T1000 (cell line): ENCODE measurements at places on chromosomes 11 and 22.

DNA sequence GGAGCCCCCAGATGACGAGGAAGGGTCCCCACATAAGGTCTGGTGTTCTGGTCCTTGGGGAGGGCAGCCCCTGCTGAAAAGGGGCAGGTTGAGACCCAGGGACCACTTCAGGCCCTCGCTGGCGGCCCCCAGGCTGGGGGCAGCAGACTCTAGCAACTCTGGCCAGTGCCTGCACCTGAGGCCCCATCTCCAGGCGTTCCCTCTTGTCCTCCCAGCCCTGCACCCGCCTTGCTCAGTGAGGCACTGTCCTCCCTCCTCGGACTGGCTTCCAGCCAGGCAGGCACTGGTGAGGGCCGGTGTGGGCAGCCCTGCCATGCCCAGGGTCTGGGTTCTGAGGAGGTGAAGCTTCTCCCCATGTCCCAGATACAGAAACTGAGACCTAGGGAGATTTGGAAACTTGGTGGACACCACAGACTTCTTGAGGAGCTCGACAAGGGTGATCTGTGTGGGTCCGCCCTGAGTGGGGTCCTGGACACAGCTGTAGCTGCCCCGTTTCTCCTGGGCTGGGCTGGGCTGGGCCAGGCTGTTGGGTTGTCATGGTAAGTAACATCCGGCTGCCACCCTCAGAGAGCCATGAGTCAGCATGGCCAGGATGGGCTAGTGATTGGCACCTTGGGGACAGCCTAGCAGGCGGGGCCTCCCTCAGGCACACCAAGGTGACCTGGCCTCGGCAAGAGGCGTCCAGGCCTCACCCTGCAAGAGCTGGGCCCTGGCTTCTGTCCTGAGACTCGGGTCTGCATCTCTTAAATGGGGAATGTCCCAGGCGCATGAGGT is 11.1 kb upstream of the PHLDA2 start:
- peak; percentile 14 for DNase-seq

GRCh38 chr11:130633466-130633865 is 185.0 kb downstream of the ADAMTS15 start:
- no peak for DNase-seq

GRCh38 chr11:72814286-72815109 is at the start of gene ATG16L2:
Gene ATG16L2, plus strand, starts transcription at chr11:72814411. Its CDS starts 35 bp downstream, at chr11:72814446.
- peak; percentile 75 for DNase-seq

GRCh38 chr22:44647141-44647540 is 54.9 kb upstream of the PRR5 start:
- DNase-seq = no peak

DNA sequence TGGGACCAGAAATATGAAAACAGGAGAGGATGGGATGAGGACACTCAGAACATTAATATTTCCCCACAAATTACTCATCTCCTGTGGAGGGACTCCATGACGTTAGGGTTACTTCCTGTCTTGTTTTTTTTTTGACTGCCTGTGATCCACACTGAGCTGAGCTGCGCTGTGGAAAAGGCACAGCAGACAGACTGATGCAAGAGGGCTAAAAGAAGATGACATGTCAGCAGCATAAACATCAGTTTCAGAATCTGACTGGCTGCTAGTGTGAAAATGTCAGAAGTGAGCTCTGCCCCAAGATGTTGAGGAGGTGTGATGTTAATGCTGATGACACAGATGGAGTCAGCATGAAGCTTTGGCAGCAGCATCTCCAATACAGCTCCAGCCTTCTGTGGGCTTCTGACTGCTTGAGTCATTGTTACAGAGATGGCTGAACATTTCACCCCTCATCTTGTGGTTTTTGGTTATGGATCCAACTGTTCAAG is 286.8 kb downstream of the BLID start:
- DNase-seq = peak; percentile 55

DNA sequence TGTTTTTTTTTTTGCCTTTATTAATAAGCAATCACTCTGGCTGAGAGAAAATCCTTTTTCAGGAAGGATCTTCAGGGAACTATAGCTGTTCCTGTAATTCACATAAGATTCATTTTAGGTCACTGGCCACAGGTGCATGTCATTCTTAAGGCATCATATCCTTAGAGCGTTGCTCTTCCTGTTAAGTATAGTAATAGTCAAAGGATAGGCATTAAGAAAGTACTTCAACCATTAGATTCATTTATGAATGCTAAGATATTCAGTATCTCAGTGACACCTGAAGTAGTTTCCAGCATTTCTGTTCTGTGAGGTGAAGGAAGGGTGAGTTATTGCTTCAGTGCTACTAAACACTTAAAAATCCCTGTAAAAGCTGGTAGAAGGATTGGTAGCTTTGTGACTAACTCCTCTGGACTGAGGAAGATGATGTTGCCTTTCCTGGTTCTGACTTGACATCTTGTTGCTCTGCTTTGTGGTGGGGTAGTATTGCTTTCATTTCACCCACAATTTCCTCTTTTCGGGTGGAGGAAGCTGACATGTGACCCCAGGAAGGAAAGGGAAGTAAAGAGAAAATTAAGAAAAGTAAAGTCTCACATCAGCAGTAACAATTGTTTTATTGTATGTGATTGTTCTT is 34.7 kb downstream of the RNF169 start:
- no peak for DNase-seq

DNA sequence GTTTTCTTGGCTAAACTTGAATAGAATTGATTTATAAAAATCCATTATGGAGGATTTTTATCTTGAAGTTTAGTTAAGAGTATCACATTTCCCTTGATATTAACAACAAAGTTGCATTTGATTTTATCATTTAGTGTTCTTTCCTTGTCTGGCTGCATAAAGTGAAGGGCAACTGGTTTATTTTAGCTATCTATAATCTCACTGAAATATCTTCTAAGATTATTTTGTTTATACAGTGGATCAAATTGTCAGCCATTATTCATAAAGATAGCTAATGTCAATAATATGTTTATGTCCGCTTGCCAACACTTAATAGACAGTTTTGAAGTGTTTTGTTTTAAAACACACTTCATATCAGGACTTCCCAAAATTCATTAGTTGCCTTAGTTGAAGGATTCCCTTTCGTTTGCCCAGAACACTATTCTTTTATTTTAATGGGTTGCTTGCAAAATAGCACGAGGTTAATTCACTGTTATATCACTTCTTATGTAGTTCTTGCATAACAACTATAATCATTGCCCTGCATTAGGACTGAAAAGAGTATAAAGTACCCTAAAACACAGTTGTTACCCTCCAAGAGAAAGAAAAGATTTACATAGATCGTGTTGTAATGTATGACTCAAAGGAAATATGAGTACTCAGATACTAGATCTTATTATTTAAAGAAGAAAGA is 73.0 kb downstream of the MSANTD4 start:
- DNase-seq = no peak

DNA sequence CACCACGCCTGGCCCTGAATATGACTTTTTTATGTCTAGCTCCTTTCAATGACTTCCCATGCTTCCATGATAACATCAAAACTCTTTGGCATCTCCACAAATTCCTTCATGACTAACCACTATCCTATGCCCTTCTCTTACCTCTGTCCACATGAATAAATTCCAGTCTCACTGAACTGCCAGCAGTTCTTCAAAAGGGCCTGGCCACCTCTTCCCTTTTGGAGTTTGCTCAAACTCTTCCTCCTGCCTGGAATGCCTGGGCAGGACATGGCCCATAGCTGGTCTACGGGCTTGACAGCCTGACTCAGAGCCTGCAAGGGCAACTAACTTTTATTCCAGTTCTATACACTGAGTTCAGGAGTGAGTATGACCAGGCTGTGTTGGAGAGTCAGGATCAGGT is 41.8 kb upstream of the ZBTB16 start:
- no peak for DNase-seq

DNA sequence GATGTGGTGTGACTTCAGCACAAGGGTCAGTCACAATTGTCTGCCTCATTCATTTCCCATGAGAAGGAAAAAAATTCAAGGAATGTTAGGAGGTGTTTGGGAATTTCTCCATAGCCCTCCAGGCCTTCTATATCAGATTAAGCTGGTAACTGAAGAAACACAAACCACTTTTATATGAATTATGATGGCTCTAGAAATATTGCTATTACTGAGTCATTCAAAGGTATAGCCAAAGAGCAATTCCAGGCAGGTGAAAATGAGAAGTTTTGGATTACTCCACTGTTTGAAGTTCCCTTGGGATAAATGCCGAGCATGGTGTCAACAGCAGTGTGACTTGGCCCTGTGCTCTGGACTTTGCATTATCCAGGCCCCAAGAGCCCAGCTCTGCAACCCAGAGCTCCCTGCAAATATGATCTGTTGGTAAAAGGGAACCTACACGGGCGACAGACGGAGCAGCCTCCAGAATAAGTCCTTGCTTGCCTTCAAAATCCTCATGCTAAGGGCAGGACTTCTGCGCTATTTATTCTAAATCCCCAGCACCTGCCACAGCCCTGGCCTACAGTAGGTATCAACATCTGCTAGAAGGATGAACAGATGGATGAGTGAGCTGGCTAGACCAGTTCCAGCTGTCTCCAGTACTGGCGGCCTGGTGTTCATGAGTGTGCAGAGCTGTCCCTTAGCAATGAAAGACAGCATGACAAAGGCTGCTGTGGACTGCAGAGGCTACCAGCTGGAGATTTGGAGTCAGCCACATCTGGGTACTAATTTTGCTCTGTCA is 67.5 kb upstream of the ZBED5 start:
- DNase-seq = no peak

DNA sequence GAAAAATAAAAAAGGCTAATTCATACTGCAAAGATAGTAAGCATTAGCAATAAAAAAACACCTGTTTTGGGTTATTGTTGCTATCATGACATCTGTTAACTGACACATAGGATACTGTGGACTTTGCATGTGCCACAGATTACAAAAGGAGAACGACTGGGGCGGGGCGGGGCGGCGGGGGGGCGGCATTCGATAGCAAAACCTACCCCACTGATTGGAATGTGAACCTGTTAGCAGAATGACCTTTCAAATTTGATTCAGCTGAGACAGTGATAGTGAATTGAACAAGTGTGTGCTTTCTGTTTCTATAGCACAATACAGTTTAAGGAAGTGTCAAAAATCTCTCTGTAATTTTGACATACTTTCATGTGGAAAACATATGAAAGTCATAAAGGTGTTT is 14.9 kb downstream of the MMP20 start:
- DNase-seq = no peak

DNA sequence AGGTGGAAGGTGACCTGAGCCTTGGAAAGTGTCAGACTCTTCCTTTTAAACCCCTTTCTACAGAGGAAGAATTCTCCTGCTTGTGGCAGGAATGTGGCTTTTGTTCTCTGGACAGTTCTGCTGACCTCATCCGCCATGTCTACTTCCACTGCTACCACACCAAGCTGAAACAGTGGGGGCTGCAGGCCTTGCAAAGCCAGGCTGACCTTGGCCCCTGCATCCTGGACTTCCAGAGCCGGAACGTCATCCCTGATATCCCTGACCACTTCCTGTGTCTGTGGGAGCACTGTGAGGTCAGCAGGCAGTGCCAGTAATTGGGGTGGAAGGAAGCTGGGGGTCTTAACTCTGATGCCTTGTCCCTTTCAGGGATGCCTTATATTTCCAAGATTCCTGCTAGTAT is 9.3 kb downstream of the HINFP start:
- DNase-seq = no peak

- DNase-seq = no peak
These were observed 66.5 kb upstream of the CEP126 start for GRCh38 chr11:101848262-101848661.

- no peak for DNase-seq
These were observed 31.3 kb upstream of the OPCML start for GRCh38 chr11:133563505-133564025.

DNA sequence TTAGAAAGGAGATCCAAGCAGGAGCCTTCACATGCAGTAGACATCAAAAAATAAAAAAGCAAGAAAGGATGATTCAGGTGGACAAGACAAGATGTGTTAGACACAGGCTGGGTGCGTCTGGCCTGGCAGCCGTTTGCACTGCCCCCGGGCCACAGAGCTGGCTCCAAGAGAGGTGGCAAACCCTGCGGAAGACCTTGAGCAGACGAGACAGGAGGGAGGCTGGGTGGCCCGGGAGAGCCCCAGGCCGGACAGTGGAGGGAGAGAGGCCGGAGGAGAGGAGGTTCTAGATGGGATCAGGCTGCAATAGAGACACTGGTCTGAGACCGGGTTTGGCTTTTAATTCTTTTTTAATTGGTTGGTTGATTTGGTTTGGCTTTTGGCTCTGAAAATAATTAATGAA is 69.6 kb upstream of the TTLL12 start:
- DNase-seq = no peak

- no peak for DNase-seq
These were observed 10.9 kb upstream of the MPEG1 start for GRCh38 chr11:59223611-59224010.

GRCh38 chr11:32280339-32280738 is 155.0 kb downstream of the WT1 start:
- DNase-seq = no peak

DNA sequence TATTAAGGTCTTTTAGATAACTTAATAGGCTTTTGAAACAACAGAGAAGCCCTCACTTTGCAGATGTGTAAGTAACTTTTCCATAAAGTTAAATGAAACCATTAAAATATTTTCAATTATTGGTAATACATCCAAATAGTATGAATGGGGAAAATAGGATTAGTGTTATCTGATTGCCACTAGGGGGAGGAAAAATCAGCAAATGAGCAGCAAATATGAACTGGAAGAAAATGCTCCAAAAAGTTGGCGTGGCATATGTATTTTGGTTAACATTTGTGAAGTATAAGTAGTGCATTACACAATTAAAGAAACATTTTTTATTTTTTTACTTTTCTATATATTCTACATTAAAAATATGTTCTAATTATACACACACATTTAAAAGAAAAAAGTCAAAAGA is 259.8 kb upstream of the ANO5 start:
- no peak for DNase-seq

DNA sequence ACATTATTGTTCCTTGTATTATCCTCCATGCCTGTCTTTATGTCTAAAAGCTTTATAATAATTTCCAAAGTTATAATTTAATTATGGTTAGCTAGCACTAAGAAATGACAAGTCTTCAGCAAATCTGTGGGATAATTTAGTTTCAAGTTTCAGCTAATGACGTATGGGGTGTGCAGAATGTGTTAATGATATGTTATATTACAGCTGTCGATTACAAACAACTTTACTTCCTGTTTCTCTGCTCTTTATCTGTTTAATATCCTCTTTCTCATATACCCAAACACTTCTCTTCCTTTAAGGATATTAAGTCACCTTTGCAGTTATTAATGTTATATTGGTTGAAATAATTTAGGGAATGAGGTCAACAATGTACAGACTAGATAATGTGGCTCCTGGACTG is 161.8 kb downstream of the CASP12 start:
- no peak for DNase-seq

DNA sequence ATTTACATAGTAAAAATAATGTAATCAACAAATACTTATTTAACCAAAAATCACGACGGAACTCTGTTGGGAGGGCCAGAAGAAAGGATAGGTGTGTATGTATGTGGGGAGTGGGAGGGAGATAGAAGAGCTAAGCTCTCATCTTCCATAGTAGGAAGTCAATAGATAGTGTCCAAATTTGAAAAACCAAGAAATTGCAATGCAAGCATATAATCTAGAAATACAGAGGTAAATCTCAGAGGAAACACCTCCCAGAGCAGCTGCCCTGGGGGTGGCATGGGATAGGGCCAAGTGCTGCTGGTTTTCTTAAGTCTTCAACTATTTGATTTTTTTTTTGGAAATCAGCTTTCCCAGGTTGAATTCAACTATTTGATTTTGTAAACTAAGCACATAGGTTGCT is 16.9 kb downstream of the C11orf86 start:
- DNase-seq = no peak
